ENCODE measurements at places on chromosomes 6 and 20.
A peak's percentile ranks its signal among the peaks of the same experiment; 100 is the strongest.

DNA sequence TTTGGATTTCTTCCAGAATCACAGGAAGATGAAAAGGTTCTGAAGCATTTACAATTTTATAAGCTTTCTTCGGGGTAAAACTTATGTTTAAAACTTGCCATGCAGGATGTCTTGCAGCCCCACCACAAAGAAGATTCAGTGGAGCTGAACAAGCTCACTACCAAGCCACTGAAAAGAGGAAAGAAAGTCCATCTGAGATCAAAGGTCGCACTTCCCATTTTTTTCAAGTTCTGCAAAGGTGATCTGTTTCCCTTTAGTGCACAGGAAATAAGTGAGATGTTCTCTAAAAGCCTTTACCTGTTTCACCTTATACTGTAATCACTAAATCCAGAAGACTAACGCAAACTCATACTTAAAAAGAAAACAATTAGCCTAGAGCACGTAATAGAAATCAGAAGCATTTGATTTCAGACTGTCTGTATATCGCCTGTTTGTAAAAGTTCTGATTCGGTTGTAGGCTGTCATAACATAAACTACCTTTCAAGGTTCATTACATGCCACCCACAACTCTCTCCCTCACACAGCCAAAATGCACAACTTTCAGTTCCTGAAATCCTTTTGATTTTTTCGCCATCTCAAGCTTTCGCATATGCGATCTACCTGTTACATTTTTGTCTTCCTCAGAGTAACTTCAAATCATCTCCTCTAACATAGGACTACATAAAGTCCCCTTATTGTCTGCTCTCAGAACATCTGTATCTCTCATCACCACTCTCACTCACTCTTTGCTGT is 1.8 kb downstream of the ECHDC1 start:
- no peak for DNase-seq

- DNase-seq: no peak
These were observed 9.2 kb downstream of the GUCA1B start for GRCh38 chr6:42185597-42185996.

DNA sequence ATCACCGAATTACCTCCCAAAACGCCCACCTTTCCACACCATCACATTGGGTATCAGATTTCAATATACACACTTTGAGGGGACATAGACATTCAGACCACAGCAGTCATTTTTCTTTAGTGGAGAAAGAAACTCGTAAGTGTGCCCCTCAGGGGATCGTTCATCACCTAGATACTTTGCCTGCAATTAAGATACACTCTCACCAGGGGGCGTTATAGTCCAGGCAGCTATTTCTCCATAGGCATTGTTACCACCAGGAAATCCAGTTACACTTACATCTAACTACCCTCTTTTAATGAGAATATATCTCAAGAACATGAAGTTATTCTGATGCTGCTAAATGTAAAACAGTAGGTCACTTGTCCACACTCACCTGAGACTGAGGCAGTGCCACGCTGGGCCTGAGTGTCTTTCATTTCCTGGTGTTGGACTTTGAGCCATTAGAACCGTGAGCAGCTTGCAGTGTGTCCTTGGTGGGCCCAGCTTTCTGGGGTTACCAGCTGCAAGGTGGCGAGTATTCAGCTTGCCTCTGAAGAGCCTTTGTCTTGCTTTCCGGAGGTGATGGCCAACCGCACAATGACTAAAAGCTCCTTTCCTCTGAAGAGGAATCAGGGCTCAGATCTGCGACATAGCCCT is 35.1 kb upstream of the UNC93A start:
- no peak for DNase-seq

DNA sequence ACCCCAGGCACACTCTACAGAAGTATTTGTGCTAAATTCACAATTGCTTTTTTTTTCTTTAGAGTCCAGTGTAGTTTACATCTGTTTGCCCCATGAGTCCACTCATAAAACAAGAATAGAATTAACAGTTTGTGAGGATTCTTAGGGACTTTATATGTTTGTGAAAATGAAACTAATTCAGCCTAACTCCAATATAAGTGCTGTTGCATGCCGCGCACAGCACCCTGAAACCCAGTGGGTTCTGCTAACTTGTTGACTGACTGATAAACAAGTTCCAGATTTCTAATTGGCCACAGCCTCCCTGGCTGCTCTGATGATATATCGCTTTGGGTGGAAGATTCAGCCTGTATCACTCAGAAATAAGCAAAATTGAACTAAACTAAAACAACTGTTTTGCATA is 561.4 kb downstream of the PKHD1 start:
- no peak for DNase-seq

- DNase-seq: peak; percentile 61
These were observed at the start of gene FERMT1 for GRCh38 chr20:6122873-6123648. TSS of gene FERMT1 (minus strand) at chr20:6123030. CDS start at chr20:6119554, 3,476 bp downstream.

- DNase-seq: no peak
These were observed 4.6 kb upstream of the OSBPL2 start for GRCh38 chr20:62233684-62234083.

- no peak for DNase-seq
These were observed 254.8 kb upstream of the CHD6 start for GRCh38 chr20:41872930-41873329.
